ENCODE measurements at places on chromosomes 5 and 9.

DNA sequence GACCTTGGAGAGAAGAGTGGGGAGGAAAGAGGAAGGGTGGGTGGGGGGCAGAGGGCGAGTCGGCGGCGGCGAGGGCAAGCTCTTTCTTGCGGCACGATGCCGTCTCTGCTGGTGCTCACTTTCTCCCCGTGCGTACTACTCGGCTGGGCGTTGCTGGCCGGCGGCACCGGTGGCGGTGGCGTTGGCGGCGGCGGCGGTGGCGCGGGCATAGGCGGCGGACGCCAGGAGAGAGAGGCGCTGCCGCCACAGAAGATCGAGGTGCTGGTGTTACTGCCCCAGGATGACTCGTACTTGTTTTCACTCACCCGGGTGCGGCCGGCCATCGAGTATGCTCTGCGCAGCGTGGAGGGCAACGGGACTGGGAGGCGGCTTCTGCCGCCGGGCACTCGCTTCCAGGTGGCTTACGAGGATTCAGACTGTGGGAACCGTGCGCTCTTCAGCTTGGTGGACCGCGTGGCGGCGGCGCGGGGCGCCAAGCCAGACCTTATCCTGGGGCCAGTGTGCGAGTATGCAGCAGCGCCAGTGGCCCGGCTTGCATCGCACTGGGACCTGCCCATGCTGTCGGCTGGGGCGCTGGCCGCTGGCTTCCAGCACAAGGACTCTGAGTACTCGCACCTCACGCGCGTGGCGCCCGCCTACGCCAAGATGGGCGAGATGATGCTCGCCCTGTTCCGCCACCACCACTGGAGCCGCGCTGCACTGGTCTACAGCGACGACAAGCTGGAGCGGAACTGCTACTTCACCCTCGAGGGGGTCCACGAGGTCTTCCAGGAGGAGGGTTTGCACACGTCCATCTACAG, 760 bp downstream of the NPR3 start:
- no peak for DNase-seq

DNA sequence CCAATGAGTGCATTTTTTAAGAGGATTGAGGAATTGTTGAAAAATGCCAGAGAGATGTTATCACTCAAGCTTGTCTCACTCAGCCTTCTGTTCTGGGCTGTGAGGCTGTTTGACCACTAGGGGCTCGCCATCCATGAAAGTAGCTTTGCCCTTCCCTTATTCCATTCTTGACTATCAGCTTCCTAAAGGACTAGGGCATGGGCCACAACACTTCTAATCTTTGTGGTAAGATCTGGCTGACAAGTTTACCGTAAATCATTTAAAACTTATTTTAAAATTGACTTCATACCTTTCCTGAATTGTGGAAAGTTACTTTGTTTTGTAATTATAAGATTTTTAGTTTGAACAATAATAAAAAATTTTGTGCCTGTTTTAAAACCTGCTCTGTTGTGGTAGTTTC, 49.5 kb downstream of the TJP2 start:
- DNase-seq = no peak

GRCh38 chr9:70117835-70118319, 74.2 kb downstream of the MAMDC2 start:
- DNase-seq = no peak

DNA sequence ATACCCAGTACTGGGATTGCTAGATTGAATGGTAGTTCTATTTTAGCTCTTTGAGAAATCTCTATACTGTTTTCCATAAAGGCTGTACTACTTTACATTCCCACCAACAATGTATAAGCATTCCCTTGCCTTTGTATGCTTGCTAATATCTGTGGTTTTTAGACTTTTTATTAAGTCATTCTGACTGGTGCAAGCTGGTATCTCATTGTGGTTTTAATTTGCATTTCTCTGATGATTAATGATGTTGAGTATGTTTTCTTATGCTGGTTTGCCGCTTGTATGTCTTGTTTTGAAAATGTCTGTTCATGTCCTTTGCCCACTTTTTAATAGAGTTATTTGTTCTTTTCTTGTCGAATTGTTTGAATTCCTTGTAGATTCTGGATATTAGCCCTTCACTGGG, 512.7 kb upstream of the PAPPA start:
- no peak for DNase-seq

DNA sequence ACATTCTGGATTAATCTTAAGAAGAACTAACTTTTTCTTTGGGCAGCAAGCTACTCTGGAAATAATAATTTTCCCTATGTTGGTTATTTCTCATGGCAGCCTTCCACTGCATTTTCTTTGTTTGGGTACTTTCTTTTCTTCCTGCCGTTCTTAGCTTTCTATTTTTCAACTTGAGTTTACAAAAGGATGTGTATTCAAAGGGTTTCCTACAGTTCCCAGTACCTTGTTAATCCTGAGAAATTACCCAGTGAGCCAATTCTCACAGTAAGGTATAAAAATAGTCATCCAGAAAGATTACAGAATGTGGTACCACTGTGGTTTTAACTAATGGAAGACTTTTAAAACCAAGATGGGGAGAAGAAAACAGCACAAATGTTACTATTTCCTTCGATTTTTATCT, 20.2 kb downstream of the GPR21 start:
- no peak for DNase-seq

- no peak for DNase-seq
These were observed 6.2 kb downstream of the OBP2A start for GRCh38 chr9:135552021-135552697.

DNA sequence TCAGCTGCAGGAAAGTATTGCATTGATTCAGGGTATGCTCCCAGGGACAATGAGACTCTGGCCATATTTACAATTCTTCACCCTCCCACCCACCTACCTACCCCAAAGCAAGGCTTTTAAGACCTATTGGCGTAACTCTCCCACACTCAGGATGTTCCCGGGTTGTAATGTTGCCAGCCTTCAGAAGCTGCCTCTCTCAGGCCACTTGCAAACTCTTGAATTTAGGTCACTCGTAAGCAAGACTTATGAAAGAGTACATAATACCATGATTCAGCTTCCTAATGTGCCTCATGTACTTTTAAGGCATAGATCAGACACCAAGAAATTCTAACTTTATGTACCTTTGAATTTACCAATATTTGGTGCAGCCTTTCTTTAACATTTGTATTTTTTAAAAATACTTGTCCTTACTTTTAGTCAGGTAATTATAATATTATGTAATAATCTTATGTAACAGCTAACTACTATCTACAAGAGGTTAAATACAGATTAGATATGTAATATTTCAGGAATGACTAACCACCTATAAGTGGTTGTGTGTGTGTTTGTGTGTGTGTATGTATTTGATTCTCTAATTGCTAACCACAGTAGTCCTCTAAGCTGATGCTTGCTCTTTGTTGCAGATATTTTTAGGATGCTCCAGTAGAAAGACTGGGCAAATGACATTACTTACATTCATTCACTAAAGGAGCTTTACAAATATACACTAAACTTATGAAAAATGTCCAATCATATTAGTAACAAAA, 630.5 kb upstream of the MEF2C start:
- DNase-seq = no peak

- no peak for DNase-seq
These were observed 7.1 kb upstream of the ENTREP1 start for GRCh38 chr9:69317894-69318293.

DNA sequence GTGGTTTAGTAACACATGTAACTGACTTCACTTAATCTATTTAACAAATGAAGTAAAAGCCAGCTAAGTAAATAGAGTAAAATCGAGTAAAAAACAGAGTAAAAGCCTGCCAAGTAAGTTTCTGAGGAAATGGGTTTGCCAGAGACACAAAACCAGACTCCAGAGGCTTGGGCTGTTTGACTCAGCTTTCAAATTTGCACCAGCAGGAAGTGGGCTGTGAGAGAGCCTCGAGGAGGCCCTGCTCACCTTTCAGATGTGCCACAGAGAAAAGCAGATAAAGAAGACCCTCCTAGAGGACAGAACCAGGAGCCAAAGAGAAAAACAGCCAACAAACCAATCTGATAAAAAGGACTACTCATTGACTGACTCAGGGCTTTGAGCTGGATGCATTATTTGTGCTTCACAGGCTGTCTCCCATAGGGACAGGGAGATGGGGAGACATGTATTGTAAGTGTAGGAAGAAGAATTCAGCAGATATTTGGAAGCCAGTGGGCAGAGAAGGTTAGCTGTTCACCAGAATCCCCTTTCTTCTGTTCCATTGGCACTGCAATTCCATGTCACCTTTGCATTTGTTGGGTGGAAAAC, 14.4 kb upstream of the AMACR start:
- no peak for DNase-seq

- DNase-seq = no peak
These were observed 313.6 kb upstream of the CD180 start for GRCh38 chr5:67510204-67510603.

GRCh38 chr5:32223972-32224609, 50.0 kb upstream of the GOLPH3 start:
- DNase-seq = no peak

DNA sequence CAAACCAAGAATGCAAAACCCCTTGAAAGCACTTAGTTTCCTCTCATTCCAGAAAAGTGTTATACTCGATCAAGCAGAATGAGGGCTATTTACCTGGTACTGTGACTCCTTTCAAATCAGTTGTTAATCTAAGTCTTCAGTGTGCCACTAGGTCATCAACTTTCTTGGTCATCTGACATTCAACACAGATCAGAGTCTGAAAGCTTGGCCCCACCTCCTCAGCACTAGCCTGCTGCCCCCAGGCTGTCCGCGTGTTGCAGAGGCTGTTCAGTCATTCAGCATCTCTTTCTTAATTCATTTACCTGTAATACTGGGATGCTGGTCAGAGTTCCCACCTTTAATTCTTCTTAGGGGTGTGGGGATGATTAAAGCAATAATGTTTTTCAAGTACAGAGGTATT, 28.5 kb downstream of the ENC1 start:
- no peak for DNase-seq

- no peak for DNase-seq
These were observed 66.4 kb downstream of the PSMB7 start for GRCh38 chr9:124348831-124349230.

DNA sequence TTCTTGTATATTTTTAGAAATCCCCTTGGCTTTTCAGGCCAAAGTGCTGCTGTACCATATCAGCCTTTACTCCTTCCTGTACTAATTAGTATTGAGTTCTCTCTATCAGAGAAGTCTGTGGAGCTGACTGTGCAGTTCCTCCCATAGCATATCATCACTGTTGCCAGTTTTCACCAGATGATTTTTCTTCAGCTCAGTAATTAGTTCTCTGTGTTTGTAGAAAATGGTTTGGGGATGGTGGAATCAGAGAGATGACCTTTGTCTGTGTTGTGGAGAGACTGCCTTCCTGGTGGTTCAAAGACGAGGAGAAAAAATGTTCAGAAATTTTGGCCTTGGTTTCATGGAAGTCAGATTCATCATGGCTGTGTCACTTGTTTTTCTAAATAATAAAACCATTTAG, 227.5 kb upstream of the ACTBL2 start:
- no peak for DNase-seq
